ENCODE measurements at places on chromosomes 1 and 21.

DNA sequence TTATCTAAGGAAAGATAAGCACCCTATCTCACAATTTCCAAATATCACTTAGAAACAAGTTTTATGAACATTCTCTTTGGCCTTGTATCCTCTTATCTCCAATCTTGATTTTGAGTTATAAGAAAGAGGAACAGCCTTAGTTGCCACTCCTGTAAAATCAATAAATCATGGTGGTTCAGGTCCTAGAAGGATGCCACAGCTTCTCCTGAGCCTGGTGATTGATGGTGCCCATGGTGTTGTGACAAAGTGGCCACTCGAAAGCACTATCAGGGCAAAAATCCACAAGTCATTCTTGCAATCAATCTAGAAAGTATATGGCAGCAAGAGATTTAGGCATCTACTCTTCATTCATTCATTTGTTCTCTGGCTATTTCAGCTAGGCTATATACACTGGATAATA, 27.8 kb downstream of the GBP6 start:
- DNase-seq: no peak

GRCh38 chr1:204709960-204710912, 24.7 kb upstream of the LRRN2 start:
- DNase-seq: no peak

- DNase-seq: no peak
These were observed 1341.7 kb downstream of the PLA2G4A start for GRCh38 chr1:188170411-188170810.

DNA sequence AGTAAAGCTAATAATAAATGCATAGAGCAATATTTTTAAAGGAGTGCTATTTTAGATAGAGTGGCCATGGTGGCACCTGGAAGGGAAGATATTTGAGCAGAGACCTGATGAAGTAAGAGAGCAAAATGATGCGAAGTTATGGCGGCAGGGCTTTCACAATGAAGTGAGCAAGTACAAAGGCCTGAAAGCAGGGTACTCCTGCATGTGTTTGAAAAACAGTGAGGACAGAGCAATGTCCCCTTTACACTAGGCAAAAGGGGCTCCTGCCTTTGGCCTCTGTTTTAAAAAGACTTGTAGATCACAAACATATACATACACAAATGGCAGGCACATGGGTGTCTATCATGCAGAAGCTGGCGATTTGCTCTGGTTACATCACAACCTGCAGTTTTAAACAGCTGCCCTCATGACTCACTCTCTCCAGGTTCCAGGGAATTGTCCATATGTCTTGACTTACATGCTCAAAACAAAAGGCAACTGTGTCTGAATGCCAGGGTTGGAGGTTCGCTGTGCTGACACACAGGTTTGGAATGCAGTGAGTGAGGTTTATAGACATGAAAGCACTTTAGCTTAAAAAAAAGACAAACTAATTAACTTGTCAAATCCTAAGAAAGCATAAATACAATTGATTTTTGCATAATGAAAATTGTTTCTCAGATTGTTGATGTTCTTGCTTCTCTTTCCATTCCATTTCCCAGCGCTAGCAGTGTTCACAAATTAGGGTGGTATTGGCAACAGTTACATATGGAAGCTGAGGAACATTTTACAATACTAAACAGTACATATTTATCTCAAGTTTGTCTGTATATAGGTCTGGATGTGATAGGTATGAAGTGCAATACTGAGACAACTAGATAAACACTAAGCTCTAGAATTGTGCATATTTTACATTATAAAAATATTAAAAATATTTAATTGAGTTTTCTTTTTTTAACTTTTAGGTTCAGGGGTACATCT, 313.9 kb downstream of the BARHL2 start:
- peak; percentile 42 for DNase-seq

DNA sequence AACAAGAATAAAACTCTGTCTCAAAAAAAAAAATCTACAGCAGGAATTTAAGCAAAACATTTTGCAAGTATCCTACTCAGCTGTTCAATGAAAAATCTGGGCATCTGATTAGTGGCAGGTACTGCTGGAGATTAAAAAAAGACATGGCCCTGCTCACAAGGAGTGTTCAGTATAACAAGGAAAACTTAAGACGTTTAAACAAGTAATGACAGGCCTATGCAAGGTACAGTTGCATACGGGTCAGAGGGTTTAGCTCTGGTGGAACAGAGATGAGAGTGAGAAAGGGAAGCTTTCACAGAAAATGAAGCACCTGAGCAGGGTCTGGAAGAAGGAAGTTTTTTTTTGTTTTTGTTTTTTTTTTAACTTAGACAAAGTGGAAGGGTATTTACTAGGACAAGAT, 23.0 kb downstream of the SNRNP40 start:
- DNase-seq: no peak

DNA sequence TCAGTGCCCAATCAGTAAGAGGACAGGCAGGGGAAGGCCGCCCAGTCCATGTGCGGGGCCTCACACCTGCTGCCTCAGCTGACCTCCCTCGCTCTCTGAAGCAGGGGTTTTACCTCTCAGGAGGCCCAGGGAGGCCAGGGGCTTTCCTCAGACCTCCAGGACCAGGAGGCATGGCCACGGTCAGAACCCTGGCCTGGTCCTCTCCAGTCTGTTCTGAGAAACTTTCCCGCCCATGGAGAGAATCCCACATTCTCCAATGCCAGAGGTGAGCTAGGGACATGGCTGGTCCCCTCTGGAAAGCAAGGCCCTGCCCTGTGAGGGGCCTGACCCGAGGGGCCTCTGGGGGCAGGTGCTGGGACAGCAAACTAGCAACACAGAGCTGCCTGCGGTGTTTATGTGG, 68.2 kb downstream of the DMRTB1 start:
- DNase-seq: no peak

GRCh38 chr1:164609089-164609488, 50.1 kb downstream of the PBX1 start:
- no peak for DNase-seq

DNA sequence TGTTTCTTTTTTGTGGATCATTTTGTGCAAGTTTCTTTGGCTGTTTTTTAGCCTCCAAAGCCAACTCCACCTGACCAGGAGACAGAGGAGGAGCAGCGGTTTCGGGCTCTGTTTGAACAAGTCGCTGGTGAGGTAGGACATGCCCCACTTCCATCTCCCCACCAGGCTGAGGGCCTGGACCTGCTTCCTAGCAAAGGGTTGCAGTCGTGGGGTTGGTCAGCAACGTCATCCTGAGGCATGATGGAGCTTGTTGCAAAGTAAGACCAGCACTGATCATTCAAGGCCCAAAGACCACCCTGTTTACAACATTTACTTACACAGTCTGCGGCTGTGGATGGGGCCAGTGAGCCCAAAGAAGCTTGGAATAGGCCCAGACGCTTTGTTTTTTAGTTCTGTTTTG, 40.3 kb downstream of the CAPN9 start:
- DNase-seq: no peak

GRCh38 chr1:111792249-111792648, 36.5 kb downstream of the DDX20 start:
- no peak for DNase-seq

DNA sequence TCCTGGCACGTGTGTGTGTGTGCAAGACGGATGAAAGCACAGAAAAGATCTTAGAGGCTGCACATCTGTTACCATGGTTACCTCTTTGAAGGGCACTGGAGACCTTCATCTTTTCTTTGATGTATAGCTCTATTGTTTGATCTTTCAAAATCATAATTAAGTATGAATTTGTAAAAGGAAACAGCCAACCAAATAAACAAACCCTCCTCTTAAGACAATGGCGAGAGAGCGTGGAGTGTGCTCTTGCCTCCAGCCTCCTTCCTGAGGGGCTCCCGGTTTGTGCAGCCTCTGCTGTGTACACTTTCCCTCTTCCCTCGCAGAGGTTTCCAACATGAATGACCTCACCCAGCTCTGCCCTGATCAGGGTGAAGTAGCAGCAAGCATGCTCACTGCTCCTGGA, 27.9 kb downstream of the CACNA1S start:
- no peak for DNase-seq

- DNase-seq: peak; percentile 19
These were observed 916.2 kb upstream of the B3GALT2 start for GRCh38 chr1:194102607-194103006.

DNA sequence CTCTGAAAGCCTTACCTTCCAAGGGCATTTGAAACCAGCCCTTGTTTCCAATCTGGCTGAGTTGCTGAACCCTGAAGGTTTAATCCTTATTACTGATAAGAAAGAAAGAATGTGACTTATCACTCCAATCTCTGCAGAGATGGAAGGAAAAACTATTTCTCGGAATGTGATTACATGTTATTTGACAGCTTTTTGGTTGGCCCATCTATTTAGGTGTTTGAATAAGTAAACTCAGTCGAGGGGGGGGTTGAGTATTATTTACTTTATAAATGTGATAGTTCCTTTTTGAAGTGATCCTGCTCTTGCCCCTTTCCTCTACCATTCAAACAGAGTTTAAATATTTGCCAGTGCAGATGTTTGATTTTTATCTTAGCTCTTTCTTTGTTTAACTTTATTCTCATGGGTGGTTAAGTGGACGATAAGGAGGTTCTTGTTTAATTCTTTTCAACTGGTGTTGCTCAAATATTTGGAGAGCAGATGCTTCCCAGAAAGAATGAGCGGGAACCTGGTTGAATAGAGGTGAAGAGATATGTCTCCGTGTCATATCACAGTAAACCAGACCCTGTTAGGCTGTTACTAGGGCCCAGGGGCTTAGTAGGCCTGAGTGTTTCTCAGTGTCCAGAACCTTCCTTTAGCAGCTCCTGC, 126.1 kb downstream of the CACHD1 start:
- DNase-seq: no peak

GRCh38 chr1:153752571-153753195, 22.5 kb upstream of the SLC27A3 start:
- DNase-seq: peak; percentile 52

GRCh38 chr1:187264995-187265602, 436.4 kb downstream of the PLA2G4A start:
- peak; percentile 15 for DNase-seq

DNA sequence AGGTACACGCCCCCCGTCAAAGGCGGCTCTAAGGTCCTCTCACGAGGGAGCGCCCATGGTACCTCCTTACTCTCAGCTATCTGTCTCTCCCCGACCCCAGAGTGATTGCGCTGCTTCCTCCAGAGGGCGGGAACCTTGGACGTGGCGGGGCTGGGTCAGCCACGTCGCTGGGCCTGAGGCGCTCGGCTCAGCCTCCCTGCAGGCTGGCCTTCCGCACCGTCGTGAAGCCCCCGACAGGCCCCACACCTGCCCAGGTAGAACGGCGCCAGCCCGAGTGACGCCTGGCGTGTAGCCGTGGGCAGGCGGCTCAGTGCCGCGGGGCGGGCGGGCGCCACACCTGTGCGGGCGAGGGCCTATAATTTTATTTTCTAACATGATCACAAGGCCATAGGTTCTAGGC, 122.2 kb upstream of the BEND5 start:
- no peak for DNase-seq

DNA sequence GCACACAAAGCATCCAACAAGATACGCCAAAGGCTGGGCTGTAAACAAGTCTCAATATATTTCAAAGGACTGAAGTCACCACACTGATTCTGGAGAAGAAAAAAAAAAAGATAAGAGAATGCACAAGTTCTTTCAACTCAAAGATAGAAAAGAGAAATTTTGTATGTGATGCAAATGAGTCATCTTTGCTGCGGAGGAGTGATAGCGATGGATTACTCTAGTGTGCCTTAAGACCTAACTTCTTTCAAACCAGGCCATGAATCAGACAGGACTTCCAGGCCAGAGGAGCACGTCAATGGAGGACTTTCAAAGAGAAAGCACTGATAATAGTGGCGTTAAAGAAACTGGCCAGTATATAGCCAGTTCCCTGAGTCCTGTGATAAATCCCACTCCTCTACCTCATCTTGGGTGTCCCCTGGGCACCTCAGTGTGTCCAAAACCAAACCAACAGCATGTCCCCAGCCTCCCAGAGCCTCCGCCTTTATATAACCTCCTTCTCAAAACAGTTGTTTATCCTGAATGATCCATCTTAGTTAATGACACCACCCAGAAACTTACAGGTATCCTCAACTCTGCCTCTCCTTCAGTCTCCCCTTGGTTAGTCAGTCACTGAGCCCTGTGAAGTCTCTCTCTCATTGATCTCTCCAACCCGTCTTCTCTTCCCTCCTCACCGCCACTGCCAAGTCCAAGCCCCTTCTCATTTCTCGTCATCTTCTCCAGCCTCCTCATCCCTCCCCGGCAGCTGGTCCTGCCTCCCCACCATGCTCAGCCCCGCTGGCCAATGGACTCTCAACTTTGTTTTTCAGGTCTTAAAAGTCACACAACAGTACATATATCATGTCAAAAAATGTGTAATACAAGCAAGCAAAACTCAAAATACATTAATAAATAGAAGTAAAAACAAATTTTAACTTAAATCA, 47.2 kb upstream of the IFFO2 start:
- no peak for DNase-seq
